ELF-1 (cell line): ENCODE measurements at places on chromosomes 2 and 18.

DNA sequence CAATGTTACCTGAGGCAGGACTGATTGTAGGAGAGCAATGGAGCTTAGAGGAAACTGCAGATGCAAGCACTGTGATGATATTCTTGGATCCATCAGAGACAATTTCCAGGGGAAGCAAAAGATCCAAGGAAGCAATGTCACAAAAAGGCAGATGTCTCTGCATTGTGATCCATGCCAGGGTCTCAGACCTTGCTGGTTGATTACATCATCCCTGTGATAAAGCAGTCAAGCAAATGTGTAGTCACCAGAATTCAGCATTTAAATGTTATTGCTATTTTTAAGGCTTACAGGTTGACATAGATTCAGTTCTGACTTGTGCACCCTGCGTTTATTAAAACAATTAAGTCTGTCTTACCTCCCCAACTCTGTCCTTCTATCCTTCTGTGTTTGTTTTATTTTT, 56.8 kb upstream of the CCDC85A start:
- no peak for DNase-seq

DNA sequence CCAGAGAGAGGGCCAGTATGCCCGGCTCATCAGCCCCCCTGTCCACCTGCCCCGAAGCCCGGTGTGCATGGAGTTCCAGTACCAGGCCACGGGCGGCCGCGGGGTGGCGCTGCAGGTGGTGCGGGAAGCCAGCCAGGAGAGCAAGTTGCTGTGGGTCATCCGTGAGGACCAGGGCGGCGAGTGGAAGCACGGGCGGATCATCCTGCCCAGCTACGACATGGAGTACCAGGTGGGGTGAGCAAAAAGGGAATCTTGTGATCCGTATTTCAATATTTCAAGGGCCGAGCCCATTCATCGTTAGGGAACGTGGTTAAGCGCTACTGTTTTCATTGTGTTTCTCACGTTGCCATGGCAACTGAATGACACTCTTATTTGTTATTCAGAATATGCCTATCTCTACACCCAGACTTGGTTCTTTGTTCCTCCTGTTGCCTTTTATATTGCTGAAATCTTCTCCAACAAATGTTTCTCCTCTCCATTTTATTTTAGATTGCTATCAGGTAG, 81.5 kb downstream of the NRP2 start:
- DNase-seq = peak; percentile 93

- DNase-seq = peak; percentile 28
Measured at GRCh38 chr18:27954226-27954625, 222.7 kb downstream of the CDH2 start.

DNA sequence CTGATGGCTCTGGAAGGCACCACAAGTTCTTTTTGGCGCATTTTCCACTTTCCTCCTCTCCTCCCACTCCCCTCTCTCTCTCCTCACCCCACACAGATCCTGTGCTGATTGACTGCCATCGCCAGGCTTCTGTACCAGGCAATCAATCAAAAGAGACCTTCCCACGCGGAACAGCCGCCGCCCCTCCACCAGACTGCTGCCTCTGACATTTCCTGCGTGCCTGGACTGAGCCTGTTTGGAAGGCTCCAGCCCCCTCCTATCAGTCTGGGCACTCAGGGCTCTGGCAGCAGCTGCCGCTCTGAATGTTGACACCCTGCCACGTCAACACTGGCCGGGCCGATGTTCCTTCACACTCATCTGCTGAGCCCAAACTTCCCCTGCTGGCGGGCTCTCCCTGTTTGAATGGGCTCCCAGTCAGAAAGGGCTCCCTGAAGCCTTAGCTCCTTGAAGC, 467.7 kb downstream of the EPHA4 start:
- DNase-seq = peak; percentile 62

DNA sequence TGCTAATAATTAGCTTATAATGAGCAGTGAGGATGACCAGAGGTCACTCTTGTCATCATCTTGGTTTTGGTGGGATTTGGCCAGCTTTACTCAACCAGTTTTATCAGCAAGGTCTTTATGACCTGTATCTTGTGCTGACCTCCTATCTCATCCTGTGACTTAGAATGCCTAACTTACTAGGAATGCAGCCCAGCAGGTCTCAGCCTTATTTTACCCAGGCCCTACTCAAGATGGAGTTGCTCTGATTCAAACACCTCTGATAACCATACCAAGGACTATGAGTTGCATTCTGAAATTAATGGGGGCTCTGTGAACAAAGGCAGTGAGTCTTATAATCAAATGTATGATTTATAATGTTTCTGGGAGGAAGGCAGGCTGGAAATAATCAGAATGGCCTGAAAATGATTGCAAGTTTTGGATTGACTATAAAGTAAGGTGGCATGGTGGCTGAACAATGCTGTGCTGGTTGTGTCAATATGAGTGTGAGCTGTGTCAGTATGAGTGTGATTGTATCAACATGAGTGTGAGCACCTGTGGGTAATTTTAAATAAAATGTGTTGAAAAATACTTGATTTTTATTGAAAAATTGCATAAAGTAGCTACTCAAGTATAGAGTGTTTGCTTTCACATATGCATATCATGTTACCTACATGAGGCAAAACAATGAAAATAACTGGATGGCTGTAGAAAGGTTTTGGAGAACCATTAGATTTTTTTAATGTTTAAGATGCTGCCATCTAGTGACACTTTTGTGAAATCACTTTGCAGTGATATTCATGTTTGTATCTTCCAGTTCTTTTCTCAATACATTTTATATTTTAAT, 103.0 kb downstream of the KYNU start:
- peak; percentile 36 for DNase-seq

- no peak for DNase-seq
Measured at GRCh38 chr2:42840760-42841159, 48.4 kb upstream of the HAAO start.

- DNase-seq = no peak
Measured at GRCh38 chr2:227491386-227491785, 19.4 kb downstream of the AGFG1 start.

DNA sequence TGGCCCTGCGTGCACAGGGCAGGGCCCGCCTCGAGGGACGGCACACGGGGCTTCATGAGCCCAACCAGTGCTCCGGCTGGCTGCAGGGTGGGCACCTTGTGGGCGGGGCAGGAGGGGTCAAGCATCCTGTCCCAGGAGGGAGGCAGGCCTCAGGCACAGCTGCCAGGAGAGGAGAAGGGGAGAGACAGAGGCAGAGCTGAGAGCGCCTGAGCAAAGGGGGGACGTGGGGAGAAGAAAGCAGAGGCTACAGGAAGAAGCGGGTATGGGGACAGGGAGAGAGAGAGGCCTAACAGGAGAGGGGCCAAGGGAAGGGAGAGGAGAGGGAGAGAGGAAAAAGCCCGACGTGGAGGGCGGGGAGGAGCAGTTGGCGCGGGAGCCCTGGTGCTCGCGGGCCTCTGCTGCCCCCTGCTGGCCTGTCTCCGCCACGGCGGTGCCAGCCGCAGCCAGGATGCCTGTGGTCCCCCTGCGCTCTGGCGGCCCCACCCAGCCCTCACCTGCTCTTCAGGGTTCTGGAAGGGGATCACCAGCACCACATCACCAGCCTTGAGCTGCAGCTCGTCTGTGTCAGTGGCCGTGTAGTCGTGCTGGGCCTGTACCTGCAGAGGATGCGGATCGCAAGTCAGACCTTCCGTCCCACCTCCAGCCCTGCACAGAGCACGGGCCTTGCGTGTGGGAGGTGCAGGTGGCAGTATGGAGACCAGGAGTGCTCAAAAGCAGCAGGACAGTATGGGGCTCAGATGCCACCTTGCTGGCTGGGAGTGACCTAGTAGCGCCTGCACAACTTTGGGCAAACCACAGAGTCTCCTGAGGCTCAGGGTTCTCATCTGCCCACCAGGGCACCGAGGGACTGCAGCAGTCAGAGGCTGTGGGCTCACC, 56.8 kb downstream of the BIN1 start:
- DNase-seq = peak; percentile 85

DNA sequence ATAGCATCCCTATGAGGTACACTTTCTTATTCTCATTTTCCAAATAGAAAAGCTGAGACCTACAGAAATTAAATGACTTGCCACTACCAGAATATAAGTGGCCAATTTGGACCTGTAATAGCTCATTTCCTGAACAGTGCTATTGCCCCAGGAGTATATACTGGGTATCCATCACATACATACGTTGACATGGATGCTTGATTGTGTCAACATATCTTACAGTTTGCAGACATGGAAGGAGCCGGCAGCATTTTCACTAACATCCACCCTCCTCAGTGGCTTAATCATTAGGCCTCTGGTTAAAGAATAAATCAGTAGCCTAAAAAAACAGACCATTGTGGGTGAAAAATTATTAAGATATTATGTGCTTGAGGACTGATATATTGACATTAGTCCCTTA, 829.3 kb downstream of the LRP1B start:
- no peak for DNase-seq

GRCh38 chr2:33369191-33369590, 107.3 kb upstream of the RASGRP3 start:
- no peak for DNase-seq

DNA sequence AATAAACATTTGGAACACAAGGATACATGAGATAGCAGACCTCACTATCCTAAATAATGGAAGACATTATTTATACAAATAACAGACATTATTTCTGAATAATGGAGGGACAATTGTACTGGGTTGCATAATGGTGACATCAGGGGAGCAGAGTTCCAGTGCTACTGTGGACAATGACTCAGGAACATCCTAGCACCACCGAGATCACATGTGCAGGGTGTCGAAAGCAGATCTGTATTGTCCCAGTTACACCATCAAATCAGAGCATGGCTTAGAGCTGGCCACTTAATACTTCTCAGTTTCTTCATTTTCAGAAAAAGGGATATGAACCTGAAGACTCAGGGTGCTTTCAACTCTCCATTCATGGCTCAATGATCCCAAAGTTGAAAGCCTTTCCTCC, 249.1 kb upstream of the RBMS1 start:
- DNase-seq = no peak

GRCh38 chr2:108565778-108566375, 31.6 kb downstream of the LIMS1 start:
- DNase-seq = no peak

DNA sequence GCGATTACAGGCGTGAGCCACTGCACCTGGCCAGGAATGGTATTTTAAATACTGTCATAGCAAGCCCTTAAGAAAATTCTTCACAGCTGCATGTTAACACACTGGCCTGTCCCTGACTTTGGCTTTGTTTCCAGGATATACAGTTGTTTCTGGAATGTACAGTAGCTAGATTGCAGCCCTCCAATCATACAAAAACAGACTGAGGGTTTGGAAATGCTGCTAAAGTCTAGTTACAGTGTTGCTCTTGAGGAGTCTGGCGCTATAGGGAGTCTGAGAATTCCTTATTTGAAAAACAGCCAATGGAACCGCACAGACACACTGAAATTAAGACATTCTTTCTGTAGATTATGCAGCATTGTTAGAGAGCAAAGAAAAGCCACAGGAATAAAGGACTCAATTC, 37.7 kb downstream of the STON1 start:
- no peak for DNase-seq

GRCh38 chr2:127577503-127577902, 42.0 kb downstream of the MYO7B start:
- no peak for DNase-seq
